ENCODE measurements at places on chromosomes 5 and 9.

GRCh38 chr9:3136686-3137346 is 292.9 kb upstream of the PUM3 start:
- no peak for DNase-seq

GRCh38 chr9:91282292-91282691 is 79.4 kb downstream of the AUH start:
- no peak for DNase-seq

- no peak for DNase-seq
Observed at GRCh38 chr5:6518298-6519057, 69.8 kb downstream of the UBE2QL1 start.

DNA sequence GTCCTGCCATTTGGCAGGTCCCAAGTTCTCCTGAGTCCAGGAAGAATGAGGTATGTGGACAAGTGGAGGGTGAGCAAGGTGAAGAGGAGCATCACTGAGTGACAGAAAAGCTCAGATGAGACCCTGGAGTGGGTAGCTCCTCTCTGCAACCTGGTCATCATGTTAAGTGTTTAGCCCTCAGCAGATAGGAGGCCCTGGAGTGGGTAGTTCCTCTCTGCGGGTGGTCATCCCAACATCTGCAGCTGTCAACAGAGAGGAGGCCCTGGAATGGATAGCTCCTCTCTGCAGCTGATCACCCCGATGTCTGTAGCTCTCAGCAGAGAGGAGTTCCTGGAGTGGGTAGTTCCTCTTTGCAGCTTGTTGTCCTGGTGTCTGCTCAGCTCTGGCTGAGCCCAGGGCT is 48.4 kb downstream of the NDUFAF2 start:
- no peak for DNase-seq

GRCh38 chr9:106897751-106898150 is 34.8 kb downstream of the ZNF462 start:
- no peak for DNase-seq

DNA sequence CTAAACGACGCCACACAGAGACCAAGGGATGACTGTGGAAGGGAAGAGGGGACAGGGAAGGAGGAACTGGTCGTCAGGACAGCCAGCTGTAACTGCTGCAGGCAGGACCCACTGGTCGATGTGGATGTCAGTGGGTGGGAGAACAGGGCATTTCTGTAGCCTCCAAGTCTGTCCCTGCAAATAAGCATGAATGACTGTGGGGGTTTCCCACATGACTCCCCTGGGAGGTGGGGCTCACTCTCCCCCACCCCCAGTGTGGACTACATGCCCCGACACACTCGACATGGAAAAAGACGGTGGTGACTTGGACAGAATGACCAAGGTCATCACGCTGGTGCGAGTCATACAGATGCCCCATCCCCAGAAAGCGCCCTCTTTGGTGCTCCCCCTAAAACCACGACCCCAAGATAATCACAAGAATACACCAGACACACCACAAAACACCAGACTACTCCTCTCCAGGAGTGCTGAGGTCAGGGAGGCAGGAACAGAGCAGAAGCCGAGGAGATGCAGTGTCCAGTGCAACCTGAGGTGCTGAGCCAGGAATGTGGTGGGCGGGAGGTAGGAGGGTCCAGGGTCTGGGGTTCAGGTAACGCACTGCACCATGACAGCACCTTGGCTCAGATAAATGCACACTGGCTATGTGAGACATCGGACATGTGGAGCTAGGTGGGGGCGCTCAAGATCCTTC is 64.9 kb downstream of the SECISBP2 start:
- DNase-seq, result no peak

DNA sequence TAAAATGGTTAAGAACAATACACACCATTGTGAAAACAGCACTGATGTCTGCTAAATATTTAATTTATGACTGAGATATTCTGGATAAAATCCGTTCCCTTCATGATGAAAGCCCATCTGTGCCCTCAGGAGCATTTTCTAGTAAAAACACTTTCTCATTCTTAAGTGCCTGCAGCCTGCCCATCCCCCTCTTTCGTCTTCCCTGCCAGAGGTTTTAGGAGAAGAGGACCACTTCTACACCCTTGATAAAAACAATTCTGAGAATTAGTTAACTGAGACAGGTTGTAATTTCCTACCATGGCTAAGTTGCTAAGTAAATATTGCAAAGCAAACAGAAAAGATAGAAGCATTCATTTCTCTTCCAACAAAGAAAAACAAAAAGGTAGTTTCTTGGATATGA is 272.6 kb downstream of the ATPSCKMT start:
- DNase-seq, result no peak

DNA sequence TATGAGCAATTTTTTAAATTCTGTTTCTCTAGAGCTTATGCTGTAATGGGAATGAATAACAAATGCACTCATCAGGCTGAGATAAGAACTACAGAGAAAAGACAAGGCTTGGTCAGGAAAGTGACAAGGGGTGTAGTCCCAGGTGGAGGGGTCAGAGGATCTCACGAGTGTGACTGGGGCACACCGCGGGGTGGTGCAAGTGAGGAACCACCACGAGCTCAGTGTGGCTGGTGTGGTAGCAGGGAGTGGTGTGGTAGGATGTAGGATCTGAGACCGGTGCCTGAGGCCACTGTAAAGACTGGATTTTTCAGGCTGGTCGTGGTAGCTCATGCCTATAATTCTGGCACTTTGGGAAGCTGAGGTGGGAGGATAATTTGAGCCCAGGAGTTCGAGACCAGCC is 9.0 kb downstream of the ANXA6 start:
- DNase-seq, result no peak

- DNase-seq, result peak; percentile 76
Observed at GRCh38 chr5:139711906-139712224, 63.7 kb downstream of the CXXC5 start.

- no peak for DNase-seq
Observed at GRCh38 chr5:141483902-141484301, 928 bp upstream of the PCDHGC4 start.

- no peak for DNase-seq
Observed at GRCh38 chr5:154047324-154047723, 8.6 kb downstream of the MFAP3 start.

GRCh38 chr9:21684231-21684630 is 118.2 kb upstream of the MTAP start:
- no peak for DNase-seq

- DNase-seq, result no peak
Observed at GRCh38 chr9:87644659-87645058, 81.3 kb upstream of the CTSL start.

- DNase-seq, result peak; percentile 36
Observed at GRCh38 chr5:66860199-66860975, 264.2 kb downstream of the MAST4 start.

- no peak for DNase-seq
Observed at GRCh38 chr5:86838083-86838482, 220.3 kb downstream of the COX7C start.

DNA sequence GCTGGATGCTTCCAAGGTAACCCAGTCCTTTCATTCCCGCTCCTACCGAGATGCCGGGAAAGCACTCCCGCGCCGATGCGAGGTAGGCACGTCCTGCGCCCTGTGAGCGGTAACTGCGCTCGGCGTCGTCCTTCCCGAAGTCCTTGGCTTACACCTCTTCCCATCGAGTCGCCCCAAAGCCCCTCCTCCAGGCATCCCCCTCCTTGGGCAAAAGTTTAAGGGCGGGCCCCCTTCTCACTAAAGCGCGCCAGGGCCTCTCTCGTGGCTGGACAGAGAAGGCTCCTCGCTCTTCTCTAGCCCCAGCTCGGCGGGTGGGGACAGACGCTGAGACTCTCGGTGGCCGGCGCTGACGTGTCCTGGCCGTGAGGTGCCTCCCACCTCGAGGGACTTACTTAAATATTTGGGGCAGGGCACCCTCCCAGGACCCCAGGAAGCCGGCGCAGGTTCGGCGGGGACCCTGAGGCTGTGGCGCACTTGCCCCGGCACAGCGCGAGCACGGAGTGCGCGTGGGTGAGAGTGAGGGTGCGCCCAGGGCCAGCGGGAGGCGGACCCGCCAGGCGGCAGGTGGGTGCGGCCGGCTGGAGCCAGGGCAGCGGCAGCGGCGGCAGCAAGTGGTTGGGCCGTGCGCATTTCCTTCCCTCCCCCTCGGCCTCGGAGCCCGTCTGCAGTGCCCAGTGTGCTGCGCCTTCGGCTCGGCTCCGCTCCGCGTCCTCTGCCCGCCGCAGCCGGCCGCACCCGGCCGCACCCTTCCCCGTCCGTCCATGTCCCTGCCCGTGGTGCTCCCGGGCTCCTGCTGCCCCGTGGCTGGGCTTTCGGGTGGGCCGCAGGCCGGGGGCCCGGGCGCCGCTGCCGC is at the start of gene ENTREP1:
TSS of gene ENTREP1 (plus strand) at position 667 of the 853 bp plus-strand sequence. CDS start at position 762, 95 bp downstream.
- peak; percentile 77 for DNase-seq

DNA sequence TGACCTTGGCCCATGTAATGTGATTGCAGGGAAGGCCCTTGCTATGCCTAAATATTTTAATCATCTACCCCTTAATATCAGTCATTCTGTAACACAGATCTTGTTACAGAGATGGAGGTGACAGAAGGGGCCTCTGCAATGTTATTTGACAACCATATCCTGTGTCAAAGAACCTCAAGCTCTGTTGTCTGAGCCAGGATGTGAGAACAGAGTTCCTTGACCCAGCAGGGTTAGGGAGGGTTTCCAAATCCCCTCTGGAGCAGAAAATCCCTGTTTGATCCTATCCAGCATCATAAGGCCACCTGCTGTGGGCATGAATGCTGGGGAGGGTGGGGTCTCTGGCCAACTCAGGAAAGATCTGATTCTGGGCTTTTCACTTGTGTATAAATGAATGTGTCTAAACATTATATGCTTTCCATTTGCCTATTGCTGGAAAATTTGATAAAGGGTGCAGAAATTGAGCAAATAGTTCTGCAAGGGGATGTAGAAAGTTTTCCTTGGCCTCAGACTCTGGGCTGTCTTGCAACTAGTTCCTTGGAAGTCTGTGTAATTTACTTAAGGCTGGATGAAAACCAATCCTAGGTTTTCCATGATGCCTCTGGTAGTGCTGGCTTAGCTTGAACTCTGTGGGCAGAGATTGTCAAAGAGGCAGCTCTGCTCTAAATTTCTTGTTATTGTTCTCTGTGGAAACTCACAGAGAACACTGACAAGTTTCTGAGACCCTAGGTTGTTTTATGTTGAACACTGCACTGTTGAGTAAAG is 71.0 kb downstream of the PGM5 start:
- DNase-seq, result peak; percentile 57

GRCh38 chr9:81814794-81815464 is 113.3 kb upstream of the SPATA31D4 start:
- DNase-seq, result no peak

- DNase-seq, result no peak
Observed at GRCh38 chr9:76655121-76655541, 109.1 kb upstream of the PCA3 start.

- DNase-seq, result peak; percentile 35
Observed at GRCh38 chr5:150209099-150209635, 19.3 kb downstream of the SLC6A7 start.

DNA sequence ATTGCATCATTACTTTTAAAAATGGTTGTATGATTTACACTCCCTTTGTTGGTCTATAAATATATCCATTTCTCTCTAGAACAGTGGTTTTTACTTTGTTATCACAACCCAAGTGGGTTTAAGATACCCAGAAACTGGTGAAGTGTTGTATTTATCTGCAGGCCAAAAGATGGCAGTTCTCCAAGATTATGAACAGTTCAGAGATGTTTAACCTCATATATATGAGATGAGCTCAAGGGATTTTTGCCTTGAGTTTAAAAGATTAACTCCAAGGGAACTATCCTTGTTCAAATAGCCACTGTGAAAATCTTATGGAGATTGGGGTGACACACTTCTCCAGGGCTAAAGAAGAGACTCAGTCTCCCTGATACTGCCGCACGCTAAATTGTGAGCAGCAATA is 572.6 kb downstream of the TLE4 start:
- DNase-seq, result no peak

- no peak for DNase-seq
Observed at GRCh38 chr9:124266826-124267201, 9.1 kb downstream of the NEK6 start.

GRCh38 chr9:110886832-110887231 is 151.4 kb downstream of the LPAR1 start:
- DNase-seq, result peak; percentile 50

- no peak for DNase-seq
Observed at GRCh38 chr5:83522446-83522845, 50.9 kb downstream of the VCAN start.

Data from tongue (tissue), 3 donors.